Muscle of back (tissue), 13 donors: ENCODE measurements at places on chromosomes 4 and X.

- no peak for DNase-seq
These were observed 54.6 kb downstream of the PROM1 start for GRCh38 chr4:16029262-16029661.

- no peak for DNase-seq
These were observed 2.0 kb upstream of the DDX3X start for GRCh38 chrX:41332005-41332404.

- no peak for DNase-seq
These were observed 214.4 kb upstream of the KLF3 start for GRCh38 chr4:38449506-38450174.

DNA sequence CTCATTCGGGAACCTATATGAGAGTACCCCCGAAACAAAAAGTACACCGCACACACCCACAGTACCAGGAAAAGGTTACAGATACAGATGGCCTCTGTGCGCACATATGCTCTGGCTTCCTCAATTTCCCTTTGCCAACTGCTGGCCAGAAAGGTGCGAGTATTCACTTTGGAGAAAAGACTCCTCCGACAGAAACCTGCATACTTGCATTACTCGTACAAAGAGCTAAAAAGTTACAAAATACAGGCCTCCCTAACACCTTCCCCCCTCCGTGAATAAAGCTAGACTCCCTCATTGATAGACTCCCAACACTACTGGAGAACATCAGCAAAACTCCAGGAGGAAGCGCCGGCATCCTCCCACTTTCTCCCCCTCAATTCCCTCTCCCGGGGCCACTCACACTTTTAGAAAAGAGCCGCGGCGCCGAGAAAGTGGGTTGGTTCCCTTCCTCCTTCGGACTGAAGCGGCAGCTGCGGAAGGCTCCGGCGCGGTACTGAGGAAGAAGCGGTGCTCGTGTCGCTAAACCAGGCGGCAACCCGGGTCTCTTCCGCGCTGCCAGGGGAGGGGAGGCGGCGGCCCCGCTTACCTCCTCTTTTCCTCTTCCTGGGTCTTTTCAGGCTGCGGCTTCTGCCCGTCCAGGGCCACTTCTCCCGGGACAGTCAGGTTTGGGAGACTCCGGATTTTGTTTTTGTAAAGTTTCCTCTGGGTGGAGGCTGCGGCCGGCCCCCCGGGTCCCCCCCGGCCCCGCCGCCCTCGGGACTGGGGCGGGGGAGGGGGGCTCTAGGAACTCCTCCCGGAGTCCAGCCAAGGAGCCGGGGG lies 1.1 kb downstream of the FBXW7 start:
- DNase-seq: peak; percentile 60

GRCh38 chrX:138886769-138887168 lies 175.3 kb upstream of the FGF13 start:
- DNase-seq: no peak

DNA sequence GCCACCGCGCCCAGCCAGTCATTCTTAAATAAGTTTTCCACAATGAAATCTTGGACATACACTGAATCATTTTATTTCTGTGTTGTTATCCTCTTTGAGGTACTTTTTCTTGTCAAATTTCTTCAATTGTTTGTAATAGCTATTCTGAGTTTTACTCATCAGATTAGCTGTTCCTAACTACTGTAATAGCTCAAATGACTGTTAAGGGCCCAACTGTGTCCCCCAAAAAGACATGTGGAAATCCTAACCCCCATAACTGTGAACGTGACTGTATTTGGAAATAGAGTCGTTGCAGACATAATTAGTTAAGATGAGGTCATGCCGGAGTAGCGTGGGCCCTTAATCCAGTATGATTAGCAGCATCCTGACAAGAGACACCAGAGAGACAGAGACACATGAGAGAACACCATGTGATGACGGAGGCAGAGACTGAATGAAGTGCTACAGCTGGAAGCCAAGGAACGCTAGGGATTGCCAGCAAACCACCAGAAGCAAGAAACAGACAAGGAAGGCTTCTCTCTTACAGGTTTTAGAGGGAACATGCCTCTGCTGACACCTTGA lies 22.9 kb downstream of the ACOT9 start:
- no peak for DNase-seq

- no peak for DNase-seq
These were observed 118.4 kb downstream of the ASB9 start for GRCh38 chrX:15151267-15152186.

DNA sequence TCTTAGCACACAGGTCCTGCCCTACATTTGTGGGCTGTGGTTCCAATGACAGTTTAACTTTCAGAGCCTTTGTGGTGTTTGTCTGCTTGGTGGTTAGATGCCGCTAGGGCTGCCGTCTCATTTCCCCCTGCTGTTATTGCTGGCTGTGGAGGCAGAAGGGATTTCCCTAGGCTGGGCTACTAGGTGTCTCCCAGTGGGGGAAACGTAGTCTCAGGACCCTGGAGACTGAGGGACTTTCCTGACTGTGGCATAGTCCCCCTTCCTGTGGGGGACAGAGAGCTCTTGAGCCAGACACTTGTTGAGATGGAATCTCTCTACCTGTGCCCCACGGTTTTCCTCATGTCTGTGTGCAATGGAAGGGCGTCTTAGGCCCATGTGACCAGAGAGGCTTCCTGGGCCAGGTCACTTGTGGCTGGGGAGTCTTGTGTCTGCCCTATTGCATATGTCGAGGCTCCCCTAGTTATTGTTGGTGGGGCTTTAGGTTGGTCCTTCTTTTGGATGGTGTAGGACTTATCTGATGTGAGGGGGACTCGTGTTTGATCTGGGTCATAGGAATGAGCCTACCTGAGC lies 68.2 kb downstream of the ARHGAP10 start:
- DNase-seq: no peak

DNA sequence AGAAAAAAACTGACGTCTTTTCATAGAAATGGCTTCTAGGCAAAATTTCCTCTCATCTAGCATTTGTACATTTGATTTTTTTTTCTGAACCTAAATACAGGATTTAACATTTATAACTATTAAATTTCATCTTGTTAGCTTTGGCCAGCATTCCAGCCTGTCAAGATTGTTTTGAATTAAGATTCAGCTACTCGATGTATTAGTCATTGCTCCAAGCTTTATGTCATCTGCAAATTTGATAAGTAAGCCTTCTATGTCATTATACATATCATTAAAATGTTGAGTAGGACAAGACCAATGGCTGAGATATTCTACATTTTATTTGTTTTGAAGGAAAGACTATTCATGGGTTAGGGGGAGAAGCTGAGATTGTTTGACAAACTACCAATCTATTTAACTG lies 46.7 kb downstream of the DDX53 start:
- no peak for DNase-seq

GRCh38 chrX:132592880-132593279 lies 104.0 kb upstream of the MBNL3 start:
- DNase-seq: no peak

DNA sequence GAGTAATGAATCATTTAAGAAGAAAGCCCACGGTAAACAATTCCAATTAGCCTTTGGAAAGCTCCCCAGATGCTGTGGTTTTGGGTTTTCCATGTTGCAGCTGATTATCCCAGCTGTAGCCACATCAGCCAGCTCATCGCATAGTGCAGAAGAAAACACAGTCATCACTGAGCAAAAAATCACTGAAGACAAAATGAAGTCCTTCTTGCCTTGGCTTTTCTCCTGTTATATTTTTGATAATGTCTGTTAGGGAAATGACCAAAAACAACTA lies 193.0 kb upstream of the C1QTNF7 start:
- DNase-seq: peak; percentile 89

DNA sequence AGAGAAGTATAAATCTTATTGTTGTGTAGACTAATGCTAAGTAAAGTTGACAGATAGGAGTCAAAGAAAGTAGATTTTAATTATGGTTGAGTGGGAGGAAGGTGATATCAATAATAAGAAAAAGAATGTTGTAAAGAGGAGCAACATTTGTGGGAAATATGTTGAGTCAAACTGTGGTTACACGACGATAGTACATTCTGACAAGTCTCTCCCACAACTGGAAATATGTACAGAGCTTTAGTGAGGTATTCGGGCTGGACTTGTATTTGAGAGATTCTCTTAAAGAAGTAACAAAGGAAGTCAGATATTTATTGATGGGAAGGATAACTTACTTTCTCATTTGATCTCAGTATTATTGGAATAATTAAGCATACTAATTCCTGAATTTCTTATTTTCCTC lies 525.3 kb upstream of the MAGEB2 start:
- no peak for DNase-seq

GRCh38 chr4:151930372-151930771 lies 169.6 kb upstream of the GATB start:
- no peak for DNase-seq

- DNase-seq: no peak
These were observed 67.9 kb upstream of the CAPN6 start for GRCh38 chrX:111338095-111338698.

GRCh38 chrX:37349221-37350033 lies at the start of gene PRRG1:
PRRG1 (plus strand) TSS chrX:37349364; CDS start chrX:37406250, 56,886 bp downstream.
- DNase-seq: peak; percentile 91

- DNase-seq: no peak
These were observed 532.3 kb upstream of the SMIM31 start for GRCh38 chr4:164221631-164222030.

DNA sequence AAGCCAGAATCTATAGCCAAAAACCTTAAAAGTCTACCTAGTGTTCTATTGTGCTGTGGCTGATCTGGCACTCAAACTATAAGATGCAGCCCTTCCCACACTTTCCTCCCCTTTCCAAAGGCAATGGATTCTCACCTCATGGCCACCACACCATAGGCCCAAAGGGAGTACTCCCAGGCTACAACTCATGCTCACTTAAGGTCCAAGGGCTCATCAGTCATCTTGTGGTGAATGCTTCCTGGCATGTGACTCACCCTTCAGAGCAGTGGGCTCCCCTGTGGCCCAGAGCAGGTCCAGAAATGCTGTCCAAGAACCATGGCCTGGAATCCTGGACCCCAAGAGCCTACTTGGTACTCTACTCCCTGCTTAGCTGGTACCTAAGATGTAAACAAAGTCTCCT lies 181.0 kb downstream of the CHRDL1 start:
- no peak for DNase-seq

GRCh38 chrX:18890049-18890381 lies 93.9 kb downstream of the PHKA2 start:
- DNase-seq: no peak

DNA sequence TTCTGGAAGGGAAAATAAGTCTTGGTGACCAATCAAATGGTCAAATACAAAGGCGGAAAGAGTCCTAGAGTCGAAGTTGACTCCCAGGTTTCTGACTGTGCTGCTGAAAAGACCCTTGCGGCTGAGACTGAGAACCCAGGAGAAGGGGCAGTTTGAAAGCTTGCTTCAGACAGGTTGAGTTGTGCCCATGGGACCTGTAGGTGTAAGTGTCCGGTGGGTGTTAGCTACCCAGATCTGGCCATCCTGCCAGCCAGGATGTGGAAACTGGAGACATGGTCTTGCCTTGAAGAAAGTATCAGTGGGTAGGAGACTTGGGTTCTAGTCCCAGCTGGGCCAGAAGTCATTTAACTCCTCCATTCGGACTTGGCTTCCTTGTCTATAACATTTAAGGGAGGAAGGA lies 275.2 kb downstream of the EVC2 start:
- DNase-seq: no peak

DNA sequence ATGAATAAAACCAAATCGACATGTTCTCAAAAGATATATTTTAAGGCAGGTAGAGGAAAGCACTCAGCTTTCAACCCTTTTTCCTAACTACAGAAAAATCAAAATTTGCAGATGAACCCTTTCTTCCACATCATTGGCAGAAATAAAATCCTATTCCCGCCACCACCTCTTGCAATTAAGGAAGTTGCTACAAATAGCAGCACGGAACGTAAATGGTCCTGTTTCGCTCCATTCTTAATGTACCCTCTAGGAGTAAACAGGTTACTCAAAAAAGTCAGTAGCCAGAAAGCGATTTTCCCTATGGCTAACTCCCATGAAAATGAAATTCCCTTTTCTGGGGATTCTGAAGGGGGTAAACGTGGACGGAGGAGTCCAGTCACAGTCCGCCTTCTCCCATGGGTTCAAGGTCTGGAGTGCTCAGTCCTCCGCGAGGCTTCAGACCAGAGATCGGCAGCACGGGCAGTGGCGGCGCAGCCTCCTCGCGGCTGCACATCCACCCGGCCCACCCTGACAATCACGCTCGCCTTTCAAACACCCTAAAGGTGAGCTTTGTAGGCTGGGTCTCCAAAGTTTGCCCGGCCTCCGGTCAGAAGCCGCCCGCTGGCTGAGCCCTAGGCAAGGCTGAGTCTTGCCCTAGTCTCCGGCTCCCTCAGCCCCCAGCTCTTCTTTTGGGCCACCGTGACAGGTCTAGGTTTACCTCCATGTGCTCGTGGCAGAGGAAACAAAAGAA lies 1.8 kb downstream of the ATP11C start:
- DNase-seq: peak; percentile 40

GRCh38 chrX:143648705-143649104 lies 12.8 kb upstream of the SLITRK4 start:
- DNase-seq: no peak

DNA sequence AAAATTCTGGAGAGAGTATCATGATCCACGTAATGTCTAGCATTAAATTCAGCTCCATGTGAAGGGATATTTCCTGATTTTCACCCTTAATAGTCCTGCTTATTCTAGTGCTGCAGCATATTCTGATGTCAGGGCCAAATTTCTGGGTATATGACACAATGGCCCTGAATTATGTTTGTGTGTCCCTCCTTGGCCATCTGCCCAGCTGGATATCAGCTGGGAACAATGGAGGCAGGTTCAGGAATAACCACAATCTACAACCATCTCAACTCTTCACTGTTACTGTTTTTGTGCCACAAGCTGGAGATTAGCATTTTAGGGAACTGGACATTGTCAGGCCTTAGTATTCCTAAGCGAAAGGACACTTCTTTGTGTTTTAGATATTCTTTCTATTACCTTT lies 3.5 kb downstream of the GLRB start:
- no peak for DNase-seq

- DNase-seq: no peak
These were observed 23.9 kb downstream of the PRDM8 start for GRCh38 chr4:80221161-80221560.

DNA sequence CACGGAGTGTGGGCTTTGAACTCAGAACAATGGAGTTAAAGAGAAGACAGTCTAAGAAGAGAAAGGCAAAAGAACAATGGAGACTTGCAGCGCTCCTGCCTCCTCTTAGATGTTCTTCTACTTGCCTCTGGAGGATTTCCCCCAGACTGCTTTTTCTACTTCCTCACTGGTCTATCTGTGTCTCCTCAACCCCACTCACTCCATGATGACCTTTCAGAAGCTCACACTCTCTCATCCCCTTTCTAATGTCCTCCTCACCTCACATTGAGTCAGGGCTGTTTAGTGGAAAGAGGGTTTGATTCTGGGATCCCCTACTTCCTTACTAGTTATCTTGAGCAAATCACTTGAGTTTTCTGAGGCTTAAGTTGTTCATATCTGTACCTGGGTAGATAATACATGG lies 12.2 kb upstream of the HERC6 start:
- DNase-seq: no peak
